ENCODE measurements at places on chromosomes 3 and 15.

DNA sequence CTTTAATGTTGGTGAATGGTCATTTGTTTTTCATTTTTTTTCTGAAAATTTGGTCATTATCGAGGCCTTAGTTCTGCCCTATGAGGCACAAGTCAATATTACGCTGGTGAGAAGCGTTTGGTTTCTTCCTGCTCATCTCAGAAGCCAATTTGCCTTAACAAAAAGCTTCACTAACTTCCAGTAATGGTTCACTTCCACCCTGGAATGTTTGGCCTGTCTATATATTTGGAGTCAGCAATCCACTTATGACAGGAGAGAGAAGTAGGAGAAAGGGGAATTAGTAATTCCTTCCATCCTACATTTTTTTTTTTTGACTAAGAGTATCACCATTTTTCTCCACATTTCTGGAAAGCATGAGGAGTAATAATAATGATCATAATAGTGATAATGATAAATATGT, 124.4 kb downstream of the DIPK2A start:
- no peak for DNase-seq

- DNase-seq: no peak
These were observed 56.5 kb upstream of the FNDC3B start for GRCh38 chr3:171982828-171983227.

DNA sequence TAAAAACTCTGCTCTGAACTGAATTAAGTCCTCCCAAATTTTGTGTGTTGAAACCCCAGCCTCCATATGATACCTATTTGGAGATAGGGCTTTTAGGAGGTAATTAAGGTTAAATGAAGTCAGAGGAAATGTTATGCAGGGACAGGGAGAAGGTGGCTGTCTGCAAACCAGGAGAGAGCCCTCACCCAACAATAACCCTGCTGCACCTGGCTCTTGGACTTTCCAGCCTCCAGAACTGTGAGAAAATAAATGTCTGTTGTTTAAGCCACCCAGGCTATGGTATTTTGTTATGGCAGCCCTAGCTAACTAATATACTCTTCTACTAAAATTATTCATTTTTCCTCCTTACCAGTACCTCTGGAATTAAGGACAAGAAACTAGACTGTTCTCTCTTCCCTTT, 79.5 kb downstream of the MEIS2 start:
- DNase-seq: no peak

GRCh38 chr3:52494445-52494844, 693 bp upstream of the STAB1 start:
- no peak for DNase-seq

DNA sequence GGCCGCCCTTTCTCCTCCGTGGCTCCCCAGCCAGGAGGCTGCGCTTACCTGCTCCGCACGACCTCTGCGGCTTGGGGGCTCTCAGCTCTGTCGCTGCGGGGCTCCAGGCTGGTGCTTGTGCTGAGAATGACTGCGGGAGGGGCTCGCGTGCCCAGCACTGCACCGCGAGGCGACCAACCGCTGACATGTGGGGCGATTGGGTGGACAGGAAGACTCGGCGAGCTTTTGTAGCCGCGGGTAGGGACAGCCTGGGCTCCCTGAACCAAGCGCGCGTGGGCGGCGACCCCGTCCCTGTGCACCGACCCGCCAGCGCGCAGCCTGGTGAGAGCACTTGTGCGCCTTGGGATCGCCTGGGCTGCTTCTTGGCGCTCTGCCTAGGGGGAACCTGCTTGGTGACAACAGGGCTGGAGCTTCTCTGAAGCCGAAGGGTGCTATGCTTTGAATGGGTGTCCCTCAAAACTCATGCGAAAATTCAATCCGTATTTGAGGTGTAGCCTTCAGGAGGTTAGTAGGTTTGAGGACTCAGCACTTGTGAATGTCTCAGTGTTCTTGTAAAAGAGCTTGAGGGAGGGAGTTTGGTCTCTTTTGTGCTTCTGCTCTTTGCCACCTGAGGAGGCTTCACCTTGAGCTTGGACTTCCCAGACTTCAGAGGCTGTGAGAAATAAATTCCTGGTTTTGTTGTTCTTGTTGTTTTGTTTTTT, 50.4 kb downstream of the IL12A start:
- peak; percentile 40 for DNase-seq

DNA sequence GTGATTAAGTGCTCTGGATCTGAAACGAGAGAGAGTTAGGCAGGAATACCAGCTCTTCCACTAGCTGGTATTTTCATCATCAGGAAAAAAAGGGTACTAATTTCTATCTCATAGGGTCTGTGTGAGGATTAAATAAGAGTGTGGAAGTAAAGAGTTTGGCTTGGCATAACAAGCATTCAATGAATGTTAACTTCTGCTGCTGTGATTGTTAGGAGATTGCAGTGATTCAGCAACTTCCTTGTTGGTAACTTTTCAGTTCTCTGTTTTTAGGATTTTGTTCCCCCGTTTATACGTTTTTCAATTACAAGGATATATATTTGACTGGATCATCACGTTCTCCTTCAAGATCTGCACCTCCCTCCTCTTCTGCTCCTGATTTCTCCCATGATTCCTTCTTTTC, 65.9 kb upstream of the MYO5C start:
- no peak for DNase-seq

DNA sequence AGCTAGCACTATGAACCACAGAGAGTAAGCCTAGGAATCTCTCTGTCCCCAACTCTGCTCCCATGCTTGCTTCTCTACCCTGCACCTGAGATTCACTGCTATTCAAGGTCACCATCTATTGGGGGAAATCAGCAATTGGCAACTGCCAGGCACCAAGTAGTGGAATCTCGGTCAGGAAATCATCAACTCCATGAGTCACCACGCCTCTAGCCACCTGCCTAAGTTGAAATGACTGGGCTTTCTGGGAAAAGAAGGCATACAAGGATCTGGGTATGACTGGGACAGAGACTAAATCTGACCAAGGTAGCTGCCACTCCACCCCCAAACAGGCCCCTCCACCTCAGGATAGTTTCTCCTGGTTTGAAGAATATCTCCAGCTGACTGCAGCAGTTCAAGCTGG, 464.1 kb upstream of the CBLB start:
- DNase-seq: no peak

DNA sequence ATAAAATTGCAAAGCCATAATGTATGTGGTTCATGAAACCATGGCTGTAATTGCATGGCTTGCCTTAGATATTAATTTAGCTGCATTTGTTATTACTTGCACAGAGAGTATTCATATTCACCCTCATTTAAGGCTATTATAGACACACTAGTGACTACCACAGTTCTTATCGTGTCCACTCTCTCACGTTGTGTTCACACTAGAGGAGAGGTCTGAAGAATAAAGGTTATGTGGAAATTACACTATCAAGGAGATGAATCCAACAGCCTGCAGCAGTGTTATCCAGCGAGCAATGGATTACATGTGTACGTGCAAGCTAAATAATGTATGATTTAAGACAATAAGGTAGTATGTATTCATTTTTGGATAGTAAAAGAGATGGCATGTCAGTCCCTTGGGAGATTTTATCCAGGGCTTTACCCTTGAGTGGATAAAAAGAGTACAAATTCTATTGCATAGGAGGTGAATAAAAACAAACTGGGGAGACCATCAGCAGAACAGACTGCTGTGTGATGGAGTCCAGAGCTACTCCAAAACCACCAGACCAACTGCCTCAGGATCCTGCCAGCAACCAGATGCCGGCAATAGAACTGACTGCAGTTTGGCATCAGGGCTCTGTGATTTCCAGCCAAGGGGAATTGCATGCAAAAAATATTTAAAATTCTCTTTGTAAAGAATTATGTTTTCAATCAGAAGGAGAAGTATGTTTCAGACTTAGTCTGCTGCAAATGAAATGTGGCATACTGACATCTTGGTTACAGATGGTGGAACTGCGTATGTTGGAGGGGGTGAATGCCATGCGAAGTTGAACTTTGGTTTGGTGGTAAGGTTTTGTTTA, 146.6 kb downstream of the RBMS3 start:
- DNase-seq: peak; percentile 62

GRCh38 chr15:63724760-63725159, 109.0 kb downstream of the HERC1 start:
- no peak for DNase-seq

DNA sequence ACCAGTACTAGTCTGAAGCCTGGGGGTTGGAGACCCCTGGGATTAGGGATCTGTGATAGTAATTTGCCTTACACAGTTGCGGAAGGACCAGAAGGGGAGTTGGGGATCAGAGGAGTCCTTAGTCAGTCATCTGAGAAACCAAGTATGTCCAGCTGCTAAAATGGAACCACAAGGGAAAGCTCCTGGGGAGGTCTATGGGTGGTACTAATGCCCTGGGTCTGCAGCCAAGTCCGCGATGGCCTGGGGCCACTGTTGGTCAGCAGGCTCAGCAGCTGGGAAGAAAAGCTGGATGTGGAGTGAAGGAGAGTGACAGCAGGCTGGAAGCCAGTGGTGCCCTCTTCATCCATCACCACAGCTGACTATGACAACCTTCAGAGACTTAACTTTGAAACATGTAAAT, 2.2 kb upstream of the ANKDD1A start:
- DNase-seq: no peak

DNA sequence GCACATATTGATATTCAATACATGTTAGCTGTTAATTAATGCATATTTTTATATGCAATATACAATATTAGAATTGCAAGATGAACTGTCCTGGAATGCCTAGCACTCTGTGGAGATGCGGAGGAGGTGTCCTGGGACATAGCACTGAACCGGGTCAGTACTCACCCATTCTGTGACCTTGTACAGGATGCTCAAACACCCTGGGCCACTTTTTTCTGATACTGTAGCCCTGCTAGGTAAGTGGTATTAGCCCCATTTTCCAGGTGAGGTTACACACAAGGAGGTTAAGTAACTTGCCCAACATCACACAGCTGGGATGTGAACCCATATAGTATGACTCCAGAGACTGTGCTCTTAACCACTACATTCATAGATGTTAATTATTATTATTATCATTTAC, 1.7 kb upstream of the MAGEF1 start:
- no peak for DNase-seq

- peak; percentile 29 for DNase-seq
These were observed 430.2 kb downstream of the LPP start for GRCh38 chr3:188584162-188584529.

GRCh38 chr15:79481793-79482192, 49.7 kb downstream of the MINAR1 start:
- no peak for DNase-seq

- DNase-seq: peak; percentile 86
These were observed 2.0 kb upstream of the BHLHE40 start for GRCh38 chr3:4977001-4977852.

GRCh38 chr3:121064121-121064520, 156.1 kb downstream of the STXBP5L start:
- no peak for DNase-seq

- peak; percentile 95 for DNase-seq
These were observed 657.2 kb downstream of the FHIT start for GRCh38 chr3:60594025-60594424.

- DNase-seq: peak; percentile 57
These were observed 275.9 kb upstream of the NR2F2 start for GRCh38 chr15:96054621-96055020.

GRCh38 chr3:137259701-137260100, 301.9 kb downstream of the IL20RB start:
- DNase-seq: peak; percentile 50

GRCh38 chr3:143036557-143036956, 35.2 kb downstream of the U2SURP start:
- no peak for DNase-seq

DNA sequence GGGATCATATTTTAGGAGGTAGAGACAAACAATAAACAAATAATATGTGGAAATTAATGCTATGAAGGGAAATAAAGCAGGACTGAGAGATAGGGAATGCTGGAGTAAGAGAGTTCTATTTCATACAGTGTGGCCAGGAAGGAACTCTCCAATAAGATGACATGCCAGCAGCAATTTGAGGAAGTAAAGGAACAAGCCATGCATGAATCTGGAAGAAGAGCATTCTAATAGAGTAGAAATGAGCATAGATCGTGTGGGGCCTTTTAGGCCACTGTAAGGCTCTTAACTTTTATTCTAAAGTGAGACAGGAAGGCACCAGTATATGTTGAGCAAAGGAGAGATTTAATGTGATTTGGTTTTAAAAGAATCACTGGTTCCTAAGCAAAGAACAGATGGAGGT, 126.3 kb downstream of the DMXL2 start:
- no peak for DNase-seq

DNA sequence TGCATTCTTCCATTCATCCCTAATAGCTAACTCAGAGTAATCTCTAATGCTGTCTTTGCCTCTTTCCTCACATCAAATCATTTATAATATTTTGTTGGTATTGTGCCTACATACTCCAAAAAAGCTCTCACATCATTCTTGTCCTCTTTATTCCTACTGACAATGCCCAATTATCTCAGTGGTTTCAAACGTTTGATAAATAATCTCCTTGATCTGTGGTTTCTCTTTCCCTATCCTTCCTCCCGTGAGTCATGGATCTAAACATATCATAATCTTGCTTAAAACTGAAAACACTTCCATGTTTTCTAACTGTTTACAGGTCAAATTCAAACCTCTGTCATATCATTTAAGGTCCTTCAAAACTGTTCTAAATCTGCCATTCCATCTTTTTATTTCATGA, 115.1 kb downstream of the CNTN6 start:
- no peak for DNase-seq

GRCh38 chr15:90154861-90155626, 46.1 kb upstream of the SEMA4B start:
- no peak for DNase-seq

DNA sequence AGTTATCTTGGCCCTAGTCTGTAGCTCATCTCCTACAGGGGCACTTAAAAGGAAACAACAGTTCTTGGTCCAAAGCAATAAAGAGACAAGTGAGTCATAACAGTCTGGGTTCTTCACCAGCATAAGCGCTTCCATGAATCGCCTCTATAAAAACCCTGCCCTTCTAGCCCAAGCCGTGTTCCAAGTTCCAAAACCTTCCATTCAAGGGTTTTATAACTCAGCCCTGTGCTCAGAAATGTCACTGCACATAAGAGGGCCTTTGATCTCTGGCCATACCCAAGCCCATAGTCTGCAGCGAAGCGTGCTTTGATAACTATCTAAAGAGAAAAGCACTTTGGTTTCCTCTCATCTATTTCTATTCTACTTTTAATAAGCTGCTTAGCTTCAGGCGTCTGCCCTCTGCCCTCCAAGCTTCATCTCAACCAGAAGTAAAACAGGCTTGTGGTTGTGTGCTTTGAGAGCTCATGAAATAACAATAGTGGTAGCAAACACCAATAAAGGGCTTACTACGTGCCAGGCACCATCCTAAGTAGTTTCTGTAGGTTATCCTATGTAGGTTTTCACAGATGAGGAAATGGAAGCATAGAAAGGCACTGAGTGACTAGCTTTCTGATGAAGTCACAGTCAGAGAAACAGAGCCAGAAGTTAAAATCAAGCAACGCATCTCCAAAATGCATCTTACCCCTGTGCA, 64.0 kb upstream of the AKAP13 start:
- DNase-seq: no peak

Data from tongue (tissue), 3 donors.